ENCODE measurements at places on chromosomes 3 and 15. TPM values are rescaled to one million over a fixed set of nuclear protein-coding genes. Genes with fewer than 3 reads are reported as not detected.

GRCh38 chr3:9864200-9864927 is 15.7 kb downstream of the CIDEC start:
- peak; percentile 83 for DNase-seq

GRCh38 chr3:177476921-177477435 is 279.7 kb upstream of the TBL1XR1 start:
- no peak for DNase-seq

DNA sequence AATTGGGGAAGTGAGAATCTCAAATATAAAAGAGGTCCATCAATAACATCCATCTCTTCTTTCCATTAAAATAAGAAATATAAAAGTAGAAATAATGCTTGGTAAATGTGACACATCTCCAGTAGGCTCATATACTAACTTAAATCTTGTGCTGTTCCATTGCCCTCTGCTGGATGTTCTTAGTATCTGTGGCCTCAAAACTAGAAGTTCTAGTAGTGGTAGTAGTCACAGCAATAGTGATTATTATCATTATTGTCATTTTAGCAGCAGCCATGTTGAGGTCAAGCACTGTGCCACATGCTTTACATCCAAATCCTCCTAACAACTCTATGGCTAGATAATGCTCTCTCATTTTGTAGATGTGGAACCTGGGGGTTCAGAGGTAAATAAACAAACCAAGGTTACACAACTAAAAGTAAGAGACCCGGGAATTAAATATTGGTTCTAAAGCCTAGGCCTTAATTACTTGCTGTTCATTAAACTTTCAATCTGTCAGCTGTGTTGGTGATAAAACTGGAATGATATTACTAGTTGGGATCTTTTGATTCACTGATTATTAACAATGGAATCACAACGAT is 20.2 kb upstream of the BTLA start:
- DNase-seq, result peak; percentile 74

DNA sequence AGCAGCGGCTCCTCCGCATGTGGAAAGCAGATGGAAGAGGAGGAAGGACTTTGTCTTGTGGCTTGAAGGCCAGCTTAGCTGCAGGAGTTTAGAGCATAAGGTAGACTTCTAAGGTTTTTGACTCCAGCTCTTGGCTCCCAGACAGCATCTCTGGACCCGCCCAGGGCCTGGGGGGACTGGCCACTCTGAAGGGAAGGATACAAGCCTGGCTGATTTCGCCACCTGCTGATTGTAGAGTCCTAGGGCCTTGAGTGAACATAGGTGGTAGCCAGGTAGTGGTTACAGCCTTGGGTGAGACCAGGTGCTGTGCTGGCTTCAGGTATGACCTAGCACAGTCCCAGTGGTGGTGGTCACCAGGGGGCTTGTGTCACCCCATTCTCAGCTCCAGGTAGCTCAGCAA is 48.4 kb upstream of the RPL35A start:
- no peak for DNase-seq

DNA sequence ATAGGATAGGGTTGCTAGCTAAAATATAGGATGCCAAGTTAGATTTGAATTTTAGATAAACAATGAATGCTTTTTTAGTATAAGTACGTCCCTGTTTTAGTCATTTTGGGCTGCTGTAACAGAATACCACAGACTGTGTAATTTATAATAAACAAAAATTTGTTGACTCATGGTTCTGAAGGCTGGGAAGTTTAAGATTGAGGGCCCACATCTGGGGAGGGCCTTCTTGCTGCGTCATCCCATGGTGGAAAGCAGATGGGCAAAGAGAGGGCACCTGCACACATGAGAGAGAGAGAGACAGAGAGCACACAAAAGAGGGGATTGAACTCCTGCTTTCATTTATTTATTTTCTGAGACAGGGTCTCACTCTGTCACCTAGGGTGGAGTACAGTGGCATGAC is 246.5 kb downstream of the EPHB1 start:
- DNase-seq, result no peak

DNA sequence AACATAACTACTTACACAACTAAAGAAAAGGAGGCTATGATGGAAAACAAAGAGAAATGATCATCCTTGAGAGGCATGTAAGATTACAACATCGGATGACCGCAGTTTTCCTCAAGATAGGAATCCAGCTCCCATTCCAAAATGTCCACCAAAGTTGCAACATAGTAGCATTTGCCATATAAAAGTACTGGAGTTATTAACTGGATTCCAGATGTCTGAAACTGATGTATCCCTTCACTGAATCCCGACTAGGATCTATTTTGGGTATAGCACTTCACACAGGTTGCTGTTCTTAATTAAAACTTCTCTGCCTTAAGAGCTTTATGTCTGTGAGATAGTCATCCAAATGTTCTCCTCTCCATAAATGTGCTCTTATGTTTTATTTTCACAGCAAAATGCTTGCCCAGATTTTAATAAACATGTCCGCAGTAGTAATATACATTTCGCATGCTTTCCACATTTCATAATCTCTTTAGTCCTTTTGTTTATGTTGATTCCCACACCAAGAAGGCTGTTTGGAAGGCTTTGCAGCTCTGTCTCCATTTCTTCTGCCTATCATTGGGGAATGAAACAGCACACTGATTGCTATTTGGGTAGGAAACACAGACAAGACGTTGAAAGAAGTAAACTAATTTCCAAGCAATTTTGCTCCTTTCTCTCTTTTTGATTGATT is 716.5 kb upstream of the CFAP20DC start:
- peak; percentile 67 for DNase-seq

- no peak for DNase-seq
Observed at GRCh38 chr3:118057086-118057485, 977.6 kb downstream of the IGSF11 start.

- no peak for DNase-seq
Observed at GRCh38 chr3:86046436-86047136, 944.4 kb downstream of the VGLL3 start.

DNA sequence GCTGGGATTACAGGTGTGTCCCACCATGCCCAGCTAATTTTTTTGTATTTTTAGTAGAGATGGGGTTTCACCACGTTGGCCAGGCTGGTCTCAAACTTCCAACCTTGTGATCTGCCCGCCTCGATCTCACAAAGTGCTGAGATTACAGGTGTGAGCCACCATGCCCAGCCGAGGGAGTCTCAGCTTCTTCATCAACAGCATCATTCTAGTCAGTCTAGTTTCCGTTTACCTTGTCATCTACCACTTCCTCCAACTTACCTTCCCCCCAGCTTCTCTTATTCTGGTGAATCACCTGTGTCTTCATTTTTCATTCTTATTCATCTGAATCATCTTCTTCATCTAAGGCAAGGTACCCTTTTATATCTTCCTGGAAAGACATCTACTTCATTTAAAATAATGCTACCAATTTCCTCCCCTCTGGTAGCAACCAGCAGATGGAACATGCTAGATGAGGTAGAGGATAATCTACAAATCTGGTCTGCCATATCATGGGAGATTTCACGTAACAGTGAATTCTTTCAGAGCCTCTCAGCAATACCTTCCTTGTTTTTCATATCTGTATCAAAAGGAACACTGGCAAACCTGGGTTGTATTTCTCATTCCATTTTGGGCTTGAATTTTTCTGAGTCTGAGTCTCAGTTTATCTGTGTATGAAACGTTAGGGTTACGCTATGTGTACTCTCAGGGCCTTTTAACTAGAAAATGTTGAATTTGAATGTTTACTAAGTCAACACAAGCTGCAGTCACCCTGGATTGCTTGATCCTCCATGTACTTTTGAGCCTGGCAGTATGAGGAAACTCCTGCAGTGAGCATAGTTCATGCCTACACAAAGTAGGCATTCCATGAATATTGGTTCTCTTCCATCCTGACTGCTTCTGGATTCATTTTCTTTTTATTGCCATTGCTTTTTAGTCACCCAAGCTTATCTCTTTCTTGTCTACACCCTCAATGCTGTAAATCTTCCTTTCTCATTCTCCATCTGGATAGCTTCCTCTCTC is 16.8 kb downstream of the LPP start:
- DNase-seq, result no peak

DNA sequence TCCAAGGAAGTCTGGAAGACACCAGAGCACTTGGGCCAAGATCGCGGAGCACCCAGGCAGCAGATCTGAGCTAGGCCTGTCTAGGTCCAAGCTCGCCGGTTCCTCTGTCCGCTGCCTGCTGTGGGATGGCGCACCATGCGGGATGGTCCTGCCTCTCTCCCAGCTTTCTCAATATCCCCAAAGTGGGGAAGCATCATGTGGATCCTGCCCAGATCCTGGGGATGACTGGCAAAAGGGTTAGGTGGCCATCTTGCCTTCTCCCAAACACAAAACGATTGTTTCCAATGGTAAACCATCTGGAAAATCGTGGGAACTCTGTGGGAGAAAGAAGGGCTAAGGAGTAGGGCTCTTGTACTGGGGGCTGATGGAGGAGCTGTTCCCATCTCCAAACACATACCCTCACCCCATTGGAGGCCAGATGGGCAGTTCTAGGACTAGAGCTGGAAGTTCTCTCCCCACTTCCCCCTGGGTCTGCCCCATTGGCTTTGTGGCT is 8.9 kb downstream of the PRKCD start:
- DNase-seq, result no peak

DNA sequence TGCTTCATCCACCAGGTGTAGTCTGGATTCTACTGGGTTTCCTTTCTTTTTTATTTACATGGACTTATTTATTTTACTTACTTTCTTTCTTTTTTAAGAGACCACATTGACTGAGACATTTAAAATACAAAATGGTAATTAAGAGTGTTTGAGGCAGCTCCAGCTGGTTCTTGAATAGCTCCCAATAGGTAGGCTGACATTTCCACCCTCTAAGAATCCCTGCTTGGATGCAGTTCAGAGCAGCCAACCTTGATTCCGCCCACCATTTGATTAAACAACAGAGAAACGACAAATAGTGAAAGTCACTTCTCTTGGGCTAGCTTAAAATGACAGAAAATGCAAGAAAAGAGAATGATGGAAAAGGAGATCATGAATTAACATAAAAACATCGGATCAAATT is 270.5 kb downstream of the TUSC7 start:
- no peak for DNase-seq

DNA sequence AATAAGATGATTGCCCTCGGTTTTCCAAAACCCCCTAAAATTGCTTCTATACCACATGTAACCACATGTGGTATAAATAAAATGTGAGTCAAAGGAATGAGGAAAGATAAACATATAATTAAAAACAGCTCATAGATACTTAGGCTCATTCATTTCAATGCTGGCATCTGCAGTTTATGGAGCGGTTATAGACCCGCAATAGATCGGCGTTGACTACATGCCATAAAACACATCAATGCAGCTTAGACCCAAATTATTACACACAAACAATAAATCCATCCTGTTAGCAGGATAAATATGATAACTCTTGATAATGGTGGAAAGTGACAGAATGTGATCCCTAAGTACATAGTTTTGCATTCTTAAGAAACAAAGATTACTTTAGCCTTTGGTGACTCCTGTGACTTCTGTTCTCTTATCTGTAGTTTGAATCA is 143.7 kb downstream of the NR2F2 start:
- no peak for DNase-seq

DNA sequence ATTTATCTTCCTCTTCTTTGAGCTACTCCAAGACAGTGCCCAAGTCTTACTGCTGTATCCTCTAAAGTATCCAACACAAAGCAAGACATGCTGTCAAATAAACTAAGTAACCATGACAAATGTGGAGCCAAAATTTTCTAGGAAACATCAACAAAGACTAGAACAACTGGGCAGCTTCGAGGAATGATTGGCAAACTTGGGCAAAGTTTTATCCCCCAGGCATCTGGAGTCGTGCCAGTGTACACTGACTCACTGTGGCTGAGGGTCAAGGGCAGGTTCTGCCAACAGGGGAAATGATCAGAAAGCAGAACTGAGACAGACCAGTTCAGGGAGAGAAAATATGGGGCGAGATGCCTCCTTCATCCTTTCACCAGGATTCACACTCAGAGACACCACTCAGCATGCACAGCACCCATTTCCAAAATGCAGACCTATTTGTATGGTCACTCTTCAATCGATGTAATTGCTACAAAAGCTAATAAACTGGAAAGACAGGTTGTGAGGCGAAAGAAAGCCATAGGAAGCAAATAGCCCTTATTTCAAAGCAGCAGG is 65.8 kb downstream of the MB21D2 start:
- DNase-seq, result no peak

- DNase-seq, result no peak
Observed at GRCh38 chr15:71484080-71484479, 326.3 kb upstream of the NR2E3 start.

DNA sequence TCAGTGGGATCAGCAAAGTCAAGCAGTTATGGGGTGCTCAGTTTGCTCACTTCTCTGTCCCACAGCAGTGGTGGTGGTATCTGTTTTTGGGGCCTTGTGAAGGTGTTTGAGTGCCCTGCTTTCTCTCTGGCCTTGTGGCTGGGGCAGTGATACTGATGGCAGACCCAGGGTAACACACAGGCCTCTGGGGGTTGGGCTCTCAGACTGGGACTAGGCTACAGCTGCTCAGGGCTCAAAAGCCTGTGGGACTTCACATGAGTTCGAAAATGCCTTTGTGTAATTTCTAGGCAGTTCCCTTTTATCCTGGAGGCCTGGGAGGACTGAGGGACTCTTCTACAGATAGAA is 75.3 kb downstream of the STXBP5L start:
- DNase-seq, result no peak

The CHRNB4 gene
- total RNA-seq, result not detected

Measured in left lung (tissue), 14 donors.